ENCODE measurements at places on chromosomes 3 and 15. TPM values are rescaled to one million over a fixed set of nuclear protein-coding genes. Genes with fewer than 3 reads are reported as not detected.

The PPP1R14D gene
- not detected for total RNA-seq

The GPR156 gene
- total RNA-seq = not detected

The LRRK1 gene
- 12.2 TPM for total RNA-seq

The GCNT3 gene
- total RNA-seq = 1.3 TPM

The GFM1 gene
- 53.7 TPM for total RNA-seq

DNA sequence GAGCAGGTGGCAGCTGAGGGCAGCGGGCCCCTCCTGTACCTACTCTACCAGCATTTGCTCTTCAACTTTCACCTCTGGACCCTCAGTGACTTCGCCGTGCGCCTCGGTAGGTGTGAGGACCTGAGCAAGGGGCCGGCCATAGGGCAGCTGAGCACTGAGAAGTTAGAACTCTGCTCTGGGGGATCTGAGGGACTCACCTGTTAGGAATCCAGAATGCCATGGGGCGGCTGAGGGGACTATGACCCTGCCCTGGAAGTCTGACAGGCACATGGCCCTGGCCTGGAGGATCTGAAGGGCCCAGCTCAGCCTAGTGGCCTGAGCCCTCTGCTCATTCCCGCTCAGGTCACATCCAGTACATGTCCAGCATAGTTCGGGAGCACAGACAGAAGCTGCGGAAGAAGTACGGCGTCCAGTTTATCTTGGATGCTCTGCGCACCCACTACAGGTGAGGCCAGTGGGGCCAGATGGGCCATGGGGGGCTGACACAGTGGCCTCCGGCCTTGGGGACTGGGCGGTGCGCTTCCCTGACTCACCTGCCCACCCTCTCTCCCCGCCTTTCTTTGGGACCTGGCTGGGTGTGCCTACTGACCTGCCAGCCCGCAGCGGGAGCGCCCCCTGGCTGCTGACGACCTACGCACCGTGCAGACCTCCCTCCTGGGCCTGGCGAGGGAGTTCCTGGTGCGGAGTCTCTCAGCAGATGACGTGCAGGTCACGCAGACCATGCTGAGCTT is 18.8 kb downstream of the NBEAL2 start:
- H3K4me3 ChIP-seq = no peak overlapping the region
- peak; percentile 89 for DNase-seq
- no peaks in the 10 kb centered on the region for H3K27me3 ChIP-seq
- no peaks in the 10 kb centered on the region for H3K36me3 ChIP-seq
- H3K4me1 ChIP-seq = no peaks in the 10 kb centered on the region

- H3K36me3 ChIP-seq = no peaks in the 10 kb centered on the region
- peak overlapping the region; percentile 91 for H3K27ac ChIP-seq
- no peaks in the 10 kb centered on the region for H3K27me3 ChIP-seq
- peaks cover 14% of the 10 kb centered on the region for H3K4me1 ChIP-seq
- H3K4me3 ChIP-seq = peak overlapping the region; percentile 18
- peak; percentile 9 for DNase-seq
These were observed 680 bp downstream of the POC1A start for GRCh38 chr3:52153389-52154096.

DNA sequence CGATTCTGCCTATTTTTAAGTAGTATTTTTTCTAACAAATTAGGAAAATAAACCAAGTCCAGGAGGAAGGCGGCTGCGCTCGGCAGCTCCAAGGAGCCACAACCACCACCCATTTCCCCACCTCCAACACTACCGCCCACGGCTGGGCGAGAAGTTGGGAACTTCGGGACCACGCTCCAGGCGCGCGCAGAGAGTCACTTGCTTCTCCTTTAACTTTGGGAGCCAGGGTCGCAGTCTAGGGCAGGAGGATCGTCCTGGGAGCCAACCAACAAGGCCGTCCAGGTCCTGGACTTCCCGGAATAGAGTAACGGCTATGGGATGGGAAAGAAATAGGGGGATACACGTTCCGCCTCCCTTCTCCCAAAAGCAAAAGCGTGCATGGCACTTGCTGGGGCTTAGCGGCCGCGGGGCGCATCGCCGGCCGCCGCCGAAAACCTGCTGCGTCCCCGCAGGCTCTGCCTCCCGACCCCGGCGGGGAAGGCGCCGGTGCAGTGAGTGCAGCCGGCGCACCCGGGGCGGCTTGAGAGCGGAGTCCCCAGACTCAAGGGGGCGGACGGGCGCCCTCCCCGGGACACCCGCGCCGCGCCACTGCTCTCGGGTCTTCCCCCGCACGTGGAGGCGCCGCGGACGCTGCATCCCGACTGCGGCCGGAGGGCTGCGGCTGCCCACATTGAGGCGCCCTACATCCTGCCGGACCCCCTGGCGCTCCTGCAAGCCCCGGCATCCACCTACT is 699 bp downstream of the MEGF11 start:
- no peak for DNase-seq
- peaks cover 16% of the 10 kb centered on the region for H3K27me3 ChIP-seq
- H3K4me1 ChIP-seq = peaks cover 25% of the 10 kb centered on the region

DNA sequence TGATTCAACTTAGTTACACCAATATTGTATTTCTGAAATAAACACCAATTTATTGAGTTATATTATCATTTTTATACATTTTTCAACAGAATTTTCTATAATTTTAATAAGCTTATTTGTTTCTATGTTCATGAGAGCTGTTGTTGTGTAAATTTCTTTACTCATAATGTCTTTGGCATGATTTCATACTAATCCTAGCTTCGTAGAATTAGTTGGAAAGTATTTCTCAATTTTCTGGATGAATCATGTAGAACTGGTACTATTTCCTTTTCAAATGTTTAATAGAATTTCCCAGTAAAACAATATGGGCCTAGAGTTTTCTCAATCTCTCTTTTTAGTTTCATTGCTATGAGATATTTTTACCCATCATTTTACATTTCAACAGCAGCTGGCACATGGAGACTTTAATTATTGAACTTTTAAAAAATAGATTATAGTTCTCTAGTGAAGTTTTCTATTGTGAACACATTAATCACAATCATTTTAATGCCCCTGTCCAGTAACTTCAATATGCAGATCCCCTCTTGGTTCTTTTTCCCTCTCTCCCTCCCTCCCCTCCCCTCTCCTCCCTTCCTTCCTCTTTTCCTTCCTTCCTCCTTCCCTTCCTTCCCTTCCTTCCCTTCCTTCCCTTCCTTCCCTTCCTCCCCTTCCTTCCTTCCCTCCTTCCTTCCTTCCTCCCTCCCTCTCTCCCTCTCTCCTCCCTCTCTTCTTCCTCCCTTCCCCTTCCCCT is 1357.1 kb downstream of the ZPLD1 start:
- H3K27me3 ChIP-seq = no peaks in the 10 kb centered on the region
- H3K4me3 ChIP-seq = no peak overlapping the region
- DNase-seq = no peak
- peaks cover 15% of the 10 kb centered on the region for H3K4me1 ChIP-seq
- H3K36me3 ChIP-seq = no peaks in the 10 kb centered on the region

GRCh38 chr15:28984421-28985315 is 98.9 kb downstream of the APBA2 start:
- no peaks in the 10 kb centered on the region for H3K27me3 ChIP-seq
- no peaks in the 10 kb centered on the region for H3K36me3 ChIP-seq
- no peak overlapping the region for H3K27ac ChIP-seq
- no peak for DNase-seq
- no peak overlapping the region for H3K4me3 ChIP-seq

DNA sequence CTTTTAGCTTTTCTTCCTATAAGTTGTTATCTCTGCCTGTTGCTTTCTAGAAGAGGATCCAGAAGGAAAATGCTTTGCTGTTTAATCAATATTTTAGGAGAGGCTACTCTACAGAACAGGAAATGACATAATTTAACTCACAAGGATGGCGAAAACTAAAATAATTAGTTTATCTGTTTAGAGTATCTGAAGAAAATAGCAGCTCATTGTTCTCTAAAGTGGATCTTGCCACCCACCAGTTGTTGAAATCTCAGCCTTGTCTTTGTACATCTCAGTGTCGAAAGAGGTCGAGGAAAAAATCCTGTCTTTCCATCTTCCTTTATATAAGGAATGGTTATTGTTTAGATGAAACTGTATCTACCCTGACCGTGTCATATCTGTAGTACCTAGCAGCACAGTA is 126.6 kb downstream of the ZNF609 start:
- no peaks in the 10 kb centered on the region for H3K36me3 ChIP-seq
- no peak for DNase-seq
- peaks cover 7% of the 10 kb centered on the region for H3K4me1 ChIP-seq
- no peak overlapping the region for H3K27ac ChIP-seq
- H3K27me3 ChIP-seq = no peaks in the 10 kb centered on the region
- H3K4me3 ChIP-seq = no peak overlapping the region

GRCh38 chr3:29214009-29214658 is 66.7 kb upstream of the RBMS3 start:
- H3K4me3 ChIP-seq = no peak overlapping the region
- H3K27ac ChIP-seq = no peak overlapping the region
- H3K27me3 ChIP-seq = no peaks in the 10 kb centered on the region
- no peak for DNase-seq

DNA sequence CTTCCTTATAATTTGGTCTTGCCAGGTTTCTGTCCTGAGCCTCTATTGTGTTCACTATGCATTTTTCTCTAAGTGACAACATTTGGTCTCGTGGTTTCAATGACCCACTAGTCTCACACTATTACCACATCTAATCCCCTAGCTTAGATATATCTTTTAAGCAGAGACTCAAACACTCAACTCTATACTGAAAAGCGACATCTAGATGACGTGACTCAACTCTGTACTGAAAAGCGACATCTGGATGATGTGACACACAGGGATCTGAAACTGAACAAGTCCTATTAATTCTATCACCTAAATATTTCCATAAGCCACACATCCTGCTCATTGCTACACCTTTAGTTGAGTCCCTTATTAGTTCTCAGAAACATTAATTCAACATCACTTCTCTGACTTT is 141.7 kb upstream of the MBNL1 start:
- no peak overlapping the region for H3K4me3 ChIP-seq
- DNase-seq = no peak
- H3K36me3 ChIP-seq = no peaks in the 10 kb centered on the region
- no peaks in the 10 kb centered on the region for H3K27me3 ChIP-seq

DNA sequence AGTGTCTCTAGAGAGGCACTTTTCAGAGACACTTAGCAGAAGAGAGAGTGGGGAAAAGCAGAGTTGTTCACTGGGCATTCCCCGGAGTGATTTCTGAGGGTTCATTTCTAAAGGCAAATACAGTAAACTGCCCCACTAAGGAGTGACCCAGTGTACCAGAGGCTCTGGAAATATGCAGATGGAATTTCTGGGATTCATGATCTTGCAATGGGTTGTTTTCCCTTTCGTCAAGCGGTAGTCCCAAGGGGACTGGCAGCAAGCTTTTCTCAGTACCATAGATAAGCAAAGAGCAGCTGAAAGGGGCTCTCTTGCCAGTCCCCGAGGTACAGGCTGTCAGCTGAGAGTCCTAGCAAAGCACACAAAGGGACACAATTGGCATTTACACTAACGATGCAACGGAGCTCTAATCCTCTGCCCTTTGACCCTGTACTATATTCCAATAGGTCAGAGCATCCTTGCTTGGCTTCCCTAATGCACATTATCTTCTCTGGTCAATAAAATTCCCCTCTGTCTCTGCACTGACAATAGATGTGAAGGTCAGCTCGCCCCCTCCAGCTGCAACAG is 155.6 kb downstream of the SEMA6D start:
- peaks cover 21% of the 10 kb centered on the region for H3K4me1 ChIP-seq
- H3K27ac ChIP-seq = no peak overlapping the region
- no peak for DNase-seq
- no peaks in the 10 kb centered on the region for H3K27me3 ChIP-seq

DNA sequence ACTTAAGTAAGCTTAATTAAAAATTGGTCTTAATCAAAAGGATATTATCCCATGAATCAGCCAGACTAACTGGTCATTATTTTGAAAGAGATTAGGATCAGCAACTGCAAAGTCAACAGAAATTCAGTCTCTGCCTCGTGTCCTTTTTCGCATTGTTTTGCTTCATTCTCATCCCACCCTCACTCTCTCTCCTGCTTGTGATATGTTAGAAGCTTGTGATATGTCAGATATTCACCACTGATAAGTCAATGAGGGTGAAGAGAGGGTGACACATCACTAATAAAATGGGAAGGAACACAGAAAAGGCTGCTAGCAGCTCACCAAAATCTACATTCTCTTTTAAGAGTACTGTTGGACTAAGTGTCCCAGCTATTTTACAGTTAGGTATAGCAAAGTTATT is 146.1 kb downstream of the SUCNR1 start:
- H3K27ac ChIP-seq = no peak overlapping the region
- no peaks in the 10 kb centered on the region for H3K4me1 ChIP-seq
- DNase-seq = no peak
- no peak overlapping the region for H3K4me3 ChIP-seq
- no peaks in the 10 kb centered on the region for H3K36me3 ChIP-seq

DNA sequence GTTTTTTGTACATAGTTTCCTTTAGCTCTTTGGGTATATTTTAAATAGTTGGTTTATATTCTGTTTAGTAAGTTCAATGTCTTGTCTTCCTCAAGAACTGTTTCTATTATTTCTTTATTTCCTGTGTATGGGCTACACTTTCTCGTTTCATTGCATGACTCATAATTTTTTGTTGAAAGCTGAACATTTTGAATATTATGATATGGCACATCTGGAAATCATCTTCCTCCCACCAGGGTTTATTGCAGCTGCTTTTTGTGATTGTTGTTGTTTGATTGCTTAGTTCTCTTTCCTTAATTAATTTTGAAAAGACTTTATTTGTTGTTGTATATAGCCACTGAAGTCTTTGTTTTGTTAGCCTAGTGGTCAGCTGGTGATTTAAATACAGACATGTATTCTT is 43.8 kb downstream of the LSM3 start:
- H3K4me3 ChIP-seq = no peak overlapping the region
- no peaks in the 10 kb centered on the region for H3K36me3 ChIP-seq
- no peaks in the 10 kb centered on the region for H3K4me1 ChIP-seq
- H3K27me3 ChIP-seq = no peaks in the 10 kb centered on the region
- no peak for DNase-seq
